Stimulated activated CD8-positive, alpha-beta memory T cell treated with anti-CD3 and anti-CD28 coated beads, Interleukin-12 subunit alpha, Interleukin-12 subunit beta, amount 100 ng/mL, for 4 hours (primary cell): ENCODE measurements at places on chromosomes 6 and 20.

- DNase-seq = no peak
Observed at GRCh38 chr6:132333639-132334520, 67.4 kb downstream of the MOXD1 start.

- no peak for DNase-seq
Observed at GRCh38 chr20:4225745-4226144, 210.4 kb upstream of the RNF24 start.

- DNase-seq = no peak
Observed at GRCh38 chr6:45563844-45564243, 186.1 kb upstream of the SUPT3H start.

DNA sequence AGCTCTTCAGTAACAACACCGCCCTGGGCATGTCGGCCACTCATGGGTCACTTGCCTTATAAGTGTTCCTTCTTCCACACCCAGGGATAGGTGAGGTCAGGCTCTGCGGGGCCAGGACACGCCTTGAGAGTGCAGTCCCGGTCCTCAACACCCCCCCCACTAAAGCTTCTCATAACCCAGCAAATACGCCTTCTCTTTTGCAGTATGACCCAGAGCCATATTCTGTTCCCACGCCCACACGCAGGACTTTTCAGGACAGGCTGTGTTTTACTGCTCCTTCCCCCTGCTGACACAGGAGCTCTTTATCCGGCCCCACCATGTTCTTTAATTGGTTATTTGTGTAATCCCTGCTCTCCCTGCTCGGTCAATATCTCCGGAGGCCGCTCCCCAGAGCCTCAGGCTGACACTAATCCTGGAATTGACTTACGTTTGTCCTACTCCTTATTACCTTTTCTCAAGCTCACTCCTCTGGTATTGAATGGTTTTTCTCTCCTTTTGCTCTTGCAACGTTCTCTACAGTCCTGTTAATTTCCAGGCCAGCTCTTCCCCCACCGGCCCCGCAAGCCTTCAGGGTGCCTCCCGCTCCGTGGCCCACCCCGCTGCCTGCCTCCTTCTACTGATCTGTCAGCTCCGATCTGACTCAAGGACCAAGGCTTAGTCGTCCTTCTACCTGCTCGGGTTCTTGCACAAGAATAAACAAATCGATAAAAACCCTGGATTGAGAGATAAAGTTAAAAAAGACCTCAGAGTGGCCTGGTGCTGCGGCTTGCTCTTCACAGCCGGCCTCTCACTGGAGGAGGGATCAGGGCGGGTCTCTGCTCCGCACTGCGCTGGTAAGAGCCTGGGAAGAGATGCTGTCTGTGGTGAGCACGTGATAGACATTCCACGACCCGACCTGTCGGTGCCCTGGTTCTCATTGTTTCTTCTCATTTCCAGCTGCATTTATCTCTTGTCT, 357.5 kb downstream of the ZFAND3 start:
- no peak for DNase-seq

GRCh38 chr6:114342086-114342825, 567 bp downstream of the HS3ST5 start:
- no peak for DNase-seq

DNA sequence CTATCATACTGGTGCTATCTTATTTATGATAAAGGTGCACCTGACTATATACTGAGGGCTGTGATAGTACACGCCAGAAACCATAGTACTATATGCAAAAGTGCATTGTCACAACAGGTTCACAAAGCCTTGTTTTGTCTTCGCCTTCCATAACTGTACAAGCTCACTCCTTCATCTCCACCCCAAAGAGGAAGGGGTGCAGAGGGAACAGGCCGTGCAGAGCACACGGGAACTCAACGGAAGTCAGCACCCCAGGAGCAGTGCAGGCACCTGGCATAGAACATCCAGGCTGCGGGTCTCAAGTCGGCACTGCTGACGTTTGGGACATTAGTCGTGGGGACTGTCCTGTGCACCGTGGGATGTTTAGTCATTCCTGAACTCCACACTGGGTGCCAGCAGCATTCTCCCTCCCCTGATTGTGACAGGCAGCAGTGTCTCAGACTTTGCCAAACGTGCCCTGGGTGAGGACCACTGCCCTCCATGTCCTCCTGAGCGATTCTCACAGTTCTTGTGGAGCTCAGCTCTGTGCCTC, 99.7 kb downstream of the PXDC1 start:
- no peak for DNase-seq

GRCh38 chr6:142842418-142843261, 102.3 kb downstream of the HIVEP2 start:
- DNase-seq = no peak

GRCh38 chr6:166670894-166671293, 43.8 kb upstream of the RPS6KA2 start:
- no peak for DNase-seq

- no peak for DNase-seq
Observed at GRCh38 chr20:49540232-49540620, 27.7 kb downstream of the PTGIS start.

DNA sequence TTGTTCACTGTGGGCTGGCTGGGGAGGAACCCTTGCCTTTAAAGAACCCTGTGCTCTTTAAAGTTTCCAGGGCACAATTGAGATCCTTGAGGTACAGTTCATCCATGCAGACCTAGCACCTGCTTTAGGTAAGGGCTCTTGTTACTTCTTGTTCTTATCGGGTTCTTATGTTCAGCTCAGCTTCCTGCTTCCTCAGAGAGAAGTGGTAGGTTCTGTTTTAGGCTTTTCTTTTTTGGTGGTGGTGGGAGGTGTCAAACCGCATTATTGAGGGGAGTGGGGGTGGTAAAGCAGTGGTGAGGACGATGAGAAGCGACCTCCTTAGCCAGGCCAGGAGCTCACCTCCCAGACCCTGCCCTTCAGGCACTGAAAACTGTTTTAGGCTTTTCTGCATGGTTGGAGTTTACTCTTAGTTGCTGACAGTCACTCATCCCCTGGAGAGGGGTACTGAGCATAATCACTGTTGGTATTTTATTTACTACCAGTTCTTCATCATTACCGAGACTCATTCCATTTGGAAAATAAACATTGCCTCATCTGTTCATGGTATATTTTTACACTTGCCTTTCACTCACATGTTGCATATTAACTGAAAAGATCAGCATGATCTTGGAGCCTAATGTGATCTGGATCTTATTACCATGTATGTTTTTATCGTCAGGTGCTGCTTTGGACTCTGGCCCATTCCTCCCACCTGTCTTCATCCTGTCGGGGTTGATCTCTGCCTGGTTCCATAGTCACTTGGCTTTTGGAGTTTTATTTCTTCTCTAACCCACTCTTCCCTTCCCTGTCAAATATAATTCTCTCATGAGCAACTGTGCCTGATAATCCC, 35.4 kb downstream of the SLC16A10 start:
- DNase-seq = no peak

DNA sequence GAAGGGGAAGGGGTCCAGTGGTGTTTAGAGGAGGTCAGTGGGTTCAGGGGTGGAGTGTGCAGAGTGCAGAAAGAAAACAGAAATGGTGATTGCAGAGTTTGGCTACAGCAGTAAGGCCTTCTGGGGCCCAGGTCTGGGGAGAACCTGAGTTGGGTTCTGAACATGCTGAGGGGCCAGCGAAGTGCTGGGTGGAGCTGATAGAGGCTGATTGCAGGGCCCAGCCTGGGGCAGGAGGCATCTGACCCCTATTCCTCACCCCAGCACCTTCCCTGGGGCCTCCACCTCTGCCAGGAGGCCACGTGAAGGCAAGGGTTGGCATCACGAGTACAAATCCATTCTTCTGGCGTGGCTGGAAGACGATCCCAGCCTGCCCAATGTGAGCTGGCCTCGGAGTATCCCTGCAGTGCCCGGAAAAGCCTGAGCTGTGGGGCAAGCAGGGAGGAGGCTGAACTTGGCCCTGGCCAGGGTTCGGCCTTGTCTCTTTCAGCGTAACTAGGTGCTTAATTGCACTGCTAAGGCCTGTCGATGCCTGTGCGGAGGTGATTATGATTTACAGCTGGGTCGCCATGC, 35.3 kb downstream of the VSTM2L start:
- DNase-seq = no peak

DNA sequence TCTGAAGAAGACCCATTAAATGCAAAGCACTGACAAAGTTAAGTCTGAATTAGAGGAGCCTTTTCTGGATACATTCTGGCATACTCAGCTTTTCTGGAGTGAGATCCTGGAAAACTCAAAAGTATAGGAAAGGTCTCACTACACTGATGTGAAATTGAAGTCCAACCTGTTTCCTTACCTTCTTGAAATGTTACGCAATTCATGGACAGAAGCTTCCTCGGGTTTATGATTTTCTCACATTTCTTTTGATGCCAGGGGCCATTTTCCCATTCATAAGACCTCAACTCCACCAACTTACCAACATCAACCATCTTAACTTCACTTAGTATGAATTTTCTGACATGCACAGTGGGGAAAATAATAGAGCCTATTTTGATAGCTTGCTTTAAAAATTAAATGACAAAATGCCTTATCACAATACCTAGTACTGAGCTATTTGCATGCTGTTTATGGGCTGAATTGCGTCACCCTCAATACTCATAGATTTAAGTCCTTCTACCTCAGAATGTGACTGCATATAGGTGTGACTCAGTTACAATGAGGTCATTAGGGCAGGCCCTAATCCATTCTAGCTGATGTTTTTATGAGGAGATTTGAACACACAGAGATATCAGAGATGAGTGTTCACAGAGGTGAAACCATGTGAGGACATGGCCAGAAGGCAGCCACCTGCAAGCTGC, 73.4 kb upstream of the RAB32 start:
- no peak for DNase-seq

GRCh38 chr20:47330071-47330470, 26.4 kb downstream of the ZMYND8 start:
- DNase-seq = no peak

DNA sequence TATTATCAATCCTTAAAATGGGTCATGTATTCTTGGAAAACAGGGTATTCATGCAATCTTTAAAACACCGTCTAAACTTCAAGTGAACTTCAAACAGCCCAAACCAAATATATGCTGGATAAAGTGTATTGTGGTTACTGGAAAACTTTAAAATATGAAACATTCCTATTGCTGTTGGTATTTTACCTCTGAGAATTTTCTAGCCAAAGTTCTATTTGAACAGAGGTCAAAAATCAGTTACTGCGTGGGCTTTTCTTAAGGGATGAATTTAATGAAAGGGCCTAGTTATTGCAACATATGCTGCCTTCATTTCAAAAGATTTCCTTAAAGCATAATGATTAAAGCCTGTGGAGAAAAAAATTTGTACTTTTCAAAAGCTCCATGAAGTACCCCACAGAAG, 436.0 kb downstream of the PLCB1 start:
- DNase-seq = no peak

DNA sequence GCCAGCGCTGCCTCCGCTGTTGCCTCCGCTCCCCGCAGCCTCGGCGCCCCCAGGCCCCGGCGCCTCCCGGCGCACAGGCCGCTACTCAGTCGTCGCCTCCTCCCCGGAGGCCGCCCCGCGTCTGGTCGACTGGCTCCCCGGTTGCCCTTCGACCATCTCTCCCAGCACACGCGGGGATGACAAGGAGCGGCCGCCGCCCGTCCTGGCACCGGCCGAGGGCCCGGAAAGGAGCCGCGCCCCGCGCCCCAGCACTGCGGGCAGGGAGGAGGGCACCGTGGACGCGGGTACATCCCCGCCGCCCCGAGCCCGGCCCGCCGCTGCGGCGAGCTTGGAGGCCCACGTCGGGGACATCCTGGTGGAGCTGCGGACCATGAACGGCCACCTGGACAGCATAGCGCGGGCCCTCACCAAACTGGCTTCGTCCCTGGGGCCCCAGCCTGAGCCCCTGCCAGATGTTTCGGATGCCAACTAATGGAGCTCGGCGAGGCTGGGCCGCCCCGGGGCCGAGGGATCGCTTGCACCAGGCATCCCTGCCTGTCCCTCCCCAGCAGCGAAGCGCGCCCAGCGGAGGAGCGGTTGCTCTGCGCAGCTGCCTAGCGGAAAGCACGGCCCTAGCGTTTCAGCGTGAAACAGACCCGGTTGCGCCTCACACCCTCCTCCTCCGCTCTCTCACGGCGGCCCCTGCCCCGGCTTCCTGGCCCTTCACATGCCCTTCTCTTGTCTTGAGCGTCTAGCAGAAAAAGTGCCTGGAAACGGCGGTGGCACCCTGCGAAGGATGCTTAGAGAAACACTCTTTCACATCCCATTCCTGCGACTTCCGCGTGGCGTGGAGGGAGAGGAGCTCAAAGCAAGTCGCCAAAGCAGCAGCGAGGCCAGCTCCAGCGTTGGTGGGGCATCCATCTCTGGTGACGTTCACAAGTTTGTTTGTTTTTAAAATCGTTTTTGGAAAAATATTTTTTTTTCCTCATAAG, 285.8 kb upstream of the SUPT3H start:
- peak; percentile 15 for DNase-seq
